ENCODE measurements at places on chromosomes 3 and 15.

DNA sequence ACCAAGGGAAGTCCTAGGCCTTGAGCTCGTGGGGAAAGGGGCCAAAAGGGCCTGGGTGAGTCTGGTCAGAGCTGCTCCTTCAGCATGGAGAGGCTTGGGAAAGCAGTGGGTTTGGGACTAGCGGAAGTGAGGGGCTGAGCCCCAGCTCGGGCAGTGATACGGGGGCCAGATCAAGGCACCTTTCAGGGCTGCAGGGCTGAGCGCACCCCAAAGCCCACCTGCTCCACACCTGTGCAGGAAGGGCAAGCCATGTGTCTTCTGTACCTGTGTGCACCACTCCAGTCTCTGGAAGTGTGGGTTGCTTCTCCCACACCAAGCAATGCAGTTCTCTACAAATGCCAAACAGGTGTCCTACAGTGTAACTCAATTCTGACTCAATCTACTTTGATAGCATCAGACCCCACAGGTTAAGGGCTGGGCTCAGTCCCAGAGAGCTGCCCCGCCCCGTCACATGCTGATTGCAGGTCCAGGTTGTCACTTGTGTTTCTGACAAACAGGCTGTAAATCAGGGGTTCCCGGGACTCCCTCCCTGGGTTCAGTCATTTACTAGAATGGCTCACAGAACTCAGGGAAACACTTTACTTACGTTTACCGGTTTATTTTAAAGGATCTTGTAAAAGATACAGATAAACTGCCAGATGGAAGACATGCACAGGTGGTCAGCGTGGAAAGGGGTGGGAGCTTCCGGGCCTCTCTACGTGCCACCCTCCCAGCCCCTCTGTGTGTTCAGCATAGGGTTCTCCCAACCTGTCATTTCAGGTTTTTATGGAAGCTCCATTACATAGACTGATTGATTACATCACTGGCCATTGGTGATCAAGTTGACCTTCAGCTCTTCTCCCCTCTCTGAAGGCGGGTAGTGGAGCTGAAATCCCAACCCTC, 28.8 kb upstream of the KLF13 start:
- DNase-seq = no peak

DNA sequence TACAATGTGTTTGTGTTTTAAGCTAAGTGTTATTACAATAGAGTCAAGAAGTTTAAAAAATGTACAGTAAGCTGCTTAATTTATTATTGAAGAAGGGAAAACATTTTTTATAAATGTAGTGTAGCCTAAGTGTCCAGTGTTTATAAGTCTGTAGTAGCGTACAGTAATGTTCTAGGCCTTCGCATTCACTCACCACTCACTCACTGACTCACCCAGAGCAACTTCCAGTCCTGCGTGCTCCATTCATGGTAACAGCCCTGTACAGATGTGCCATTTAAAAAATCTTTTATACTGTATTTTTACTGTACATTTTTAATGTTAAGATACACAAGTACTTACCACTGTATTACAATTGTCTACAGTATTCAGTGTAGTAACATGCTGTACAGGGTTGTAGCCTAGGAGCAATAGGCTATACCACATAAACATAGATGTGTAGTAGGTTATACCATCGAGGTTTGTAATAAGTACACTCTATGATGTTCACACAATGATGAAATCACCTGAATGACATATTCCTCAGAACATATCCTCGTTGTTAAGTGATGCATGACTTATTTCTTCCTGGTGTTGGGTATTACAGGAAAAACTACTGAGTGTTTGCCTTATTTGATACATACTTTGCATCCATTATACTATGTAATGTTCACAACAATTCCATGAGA, 156.6 kb upstream of the NUDT16 start:
- no peak for DNase-seq

DNA sequence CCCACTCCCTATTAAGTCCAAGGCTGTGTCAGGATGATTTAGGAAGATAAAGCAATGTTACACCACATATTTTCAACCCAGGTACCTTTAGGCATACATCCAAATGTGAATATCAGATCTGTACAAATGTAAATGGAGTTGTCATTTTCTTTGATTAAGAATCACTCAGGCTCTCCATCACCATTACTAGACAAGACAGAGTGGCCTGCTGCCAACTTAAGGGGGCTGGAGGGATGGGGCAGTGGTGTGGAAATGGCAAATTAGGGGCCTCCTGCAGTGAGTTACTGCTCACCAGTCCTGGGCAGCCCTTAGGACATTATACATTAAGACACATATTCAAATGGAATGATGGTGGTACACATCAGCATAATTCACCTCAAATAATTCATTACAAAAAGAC, 211.0 kb downstream of the TNIK start:
- no peak for DNase-seq

DNA sequence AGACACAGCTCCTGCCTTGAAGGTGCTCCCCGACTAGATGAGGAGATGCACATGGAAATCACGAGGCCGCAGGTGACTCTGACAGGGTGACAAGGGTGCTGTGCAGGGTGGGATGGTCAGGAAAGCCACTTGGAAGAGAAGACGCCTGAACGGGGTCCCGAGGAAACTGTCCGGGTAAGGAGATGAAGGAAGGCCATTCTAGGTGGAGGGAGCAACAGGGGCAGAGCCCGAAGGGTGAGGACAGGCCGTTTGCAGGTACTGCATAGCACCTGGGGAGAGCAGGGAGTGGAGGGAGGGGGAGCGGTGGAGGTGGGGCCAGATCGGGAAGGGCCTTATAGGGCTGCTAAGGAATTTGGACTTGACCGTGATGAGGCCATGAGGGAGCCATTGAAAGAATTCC, 105.6 kb upstream of the DLG1 start:
- DNase-seq = no peak

DNA sequence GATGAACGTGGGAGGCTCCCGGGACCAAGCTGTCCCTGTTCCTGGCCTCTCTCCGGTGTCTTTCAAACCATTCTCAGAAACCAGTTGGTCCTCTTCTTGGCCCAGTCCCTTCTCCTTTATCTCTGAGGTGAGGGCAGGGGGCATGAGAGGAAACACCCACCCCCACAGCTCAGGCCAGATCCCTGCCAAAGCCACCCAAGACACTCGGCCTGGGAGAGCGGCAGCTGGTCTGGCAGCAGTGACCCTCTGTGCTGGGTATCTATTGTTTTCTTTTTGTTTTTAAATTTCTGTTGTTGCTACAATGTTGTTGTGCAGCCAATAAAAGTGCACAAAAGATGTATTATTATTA, 27.3 kb downstream of the ACSBG1 start:
- no peak for DNase-seq

- DNase-seq = no peak
These were observed 207.1 kb downstream of the TP63 start for GRCh38 chr3:189838291-189838690.

GRCh38 chr3:125470671-125471070, 49.3 kb downstream of the SNX4 start:
- DNase-seq = no peak

DNA sequence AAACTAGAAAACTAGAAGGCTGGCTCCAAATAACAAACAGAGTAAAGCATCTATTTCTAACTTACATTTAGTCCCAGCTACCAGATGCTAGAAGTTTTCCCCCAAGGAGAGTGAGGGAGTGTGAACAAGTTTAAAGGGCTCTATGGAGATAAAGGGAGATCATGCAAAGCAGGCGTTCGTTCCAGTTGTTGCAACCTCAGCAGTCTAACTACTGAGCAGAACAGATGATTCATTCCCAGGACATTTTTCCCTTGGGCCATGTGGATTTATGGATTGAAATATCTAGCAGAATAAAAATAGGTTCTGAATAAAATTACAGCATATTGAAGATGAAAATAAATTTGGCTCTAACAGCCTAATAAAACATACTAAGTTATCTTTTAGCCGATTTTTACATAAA, 154.8 kb upstream of the TTC14 start:
- no peak for DNase-seq

DNA sequence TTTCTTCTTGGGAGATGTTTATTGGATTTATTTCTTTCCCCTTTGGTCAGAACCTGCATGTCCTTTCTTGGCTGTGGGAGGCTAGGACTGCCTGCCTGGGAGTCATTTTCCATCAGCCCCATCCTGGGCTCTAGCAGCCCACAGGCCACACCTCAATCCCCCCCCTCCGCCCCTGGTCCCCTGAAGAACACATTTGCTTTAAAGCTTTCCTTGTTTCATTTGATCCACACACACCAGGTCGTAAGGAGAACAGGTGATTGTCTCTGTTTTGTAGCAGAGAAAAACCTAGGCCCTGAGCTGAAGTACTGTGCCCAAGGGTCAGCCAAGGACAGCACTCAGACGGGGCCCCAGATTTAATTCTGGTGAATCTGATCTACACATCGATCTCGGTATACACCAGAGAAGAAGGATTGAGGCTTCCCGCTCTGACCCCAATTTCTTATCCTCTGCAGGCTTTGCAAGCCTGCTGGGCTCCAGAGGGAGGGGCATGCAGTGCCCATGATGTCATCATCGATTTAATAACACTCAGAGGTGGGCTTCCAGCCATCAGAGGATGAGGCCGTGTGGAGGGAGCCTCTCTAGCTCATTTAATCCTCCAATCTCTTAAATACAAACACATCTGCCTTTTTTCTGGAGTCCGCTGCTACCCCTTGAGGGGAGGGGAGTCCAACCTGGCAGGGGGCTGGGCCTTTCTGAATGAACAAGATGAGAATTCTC, 1.7 kb upstream of the CLN6 start:
- no peak for DNase-seq

GRCh38 chr3:137150825-137151224, 193.0 kb downstream of the IL20RB start:
- DNase-seq = no peak

DNA sequence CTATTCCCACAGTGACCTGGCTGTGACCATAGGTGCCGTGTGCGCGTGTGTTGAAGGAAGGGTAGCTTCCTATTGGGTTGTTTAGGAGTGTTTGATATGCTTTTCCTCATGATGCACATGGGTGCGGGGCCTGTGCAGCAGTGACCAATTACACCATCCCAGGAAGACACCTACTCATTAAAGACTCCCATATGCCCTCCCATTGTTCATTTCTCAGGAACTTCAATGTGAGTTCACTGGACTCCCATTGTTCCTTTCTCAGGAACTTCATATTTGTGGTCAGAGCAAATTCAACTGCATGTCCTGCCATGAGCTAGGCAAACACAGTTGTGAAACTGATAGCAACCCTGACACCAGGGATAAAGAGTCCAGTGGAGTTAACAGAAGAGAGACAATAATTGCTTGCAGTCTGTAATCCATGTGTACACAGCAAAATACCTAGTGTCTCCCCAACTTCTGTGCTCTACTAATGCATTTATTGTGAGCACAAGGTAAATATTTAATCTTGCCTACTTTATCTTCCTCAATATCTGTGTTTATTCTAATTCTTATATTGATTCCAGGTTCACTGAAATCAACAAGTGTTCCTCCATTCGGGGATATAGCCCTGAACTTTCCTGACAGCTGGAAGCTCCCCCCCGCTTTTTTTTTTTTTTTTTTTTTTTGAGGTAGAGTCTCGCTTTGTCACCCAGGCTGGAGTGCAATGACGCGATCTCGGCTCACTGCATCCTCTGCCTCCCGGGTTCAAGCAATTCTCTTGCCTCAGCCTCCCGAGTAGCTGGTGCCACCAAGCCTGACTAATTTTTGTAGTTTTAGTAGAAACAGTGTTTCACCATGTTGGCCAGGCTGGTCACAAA, 57.5 kb upstream of the GCNT3 start:
- DNase-seq = no peak

DNA sequence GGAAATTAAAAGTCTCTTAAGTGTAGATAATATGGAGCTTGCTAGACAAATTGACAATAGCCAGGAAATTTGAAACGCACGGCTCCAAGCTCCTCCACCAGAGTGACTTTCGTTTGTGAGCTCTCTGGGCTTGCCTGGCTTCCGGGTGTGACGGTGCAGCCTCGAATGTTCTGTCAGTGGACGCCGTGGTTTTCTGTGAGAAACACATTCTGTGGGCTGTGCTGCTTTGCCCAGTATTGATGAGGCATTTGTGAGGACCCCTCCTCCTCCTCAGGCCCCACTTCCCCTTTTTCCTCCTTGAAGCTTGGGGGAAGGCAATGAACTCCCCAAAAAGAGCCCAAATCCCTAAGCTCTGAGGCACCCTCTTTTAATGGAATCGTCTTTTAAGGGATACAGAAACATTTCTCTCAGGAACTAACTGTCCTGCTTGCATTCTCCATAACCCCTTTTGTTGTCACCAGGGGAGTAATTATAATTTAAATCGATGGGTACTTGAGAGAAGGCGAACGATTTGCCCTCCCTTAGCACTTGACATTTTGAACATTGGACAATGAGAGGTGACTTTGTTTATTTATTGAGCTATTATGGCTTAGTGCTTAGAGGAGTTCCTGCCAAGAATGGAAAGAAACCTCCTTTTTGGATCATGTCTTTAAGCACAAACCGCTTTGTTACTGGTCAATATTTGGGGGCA, 40.8 kb downstream of the POLR2M start:
- no peak for DNase-seq

DNA sequence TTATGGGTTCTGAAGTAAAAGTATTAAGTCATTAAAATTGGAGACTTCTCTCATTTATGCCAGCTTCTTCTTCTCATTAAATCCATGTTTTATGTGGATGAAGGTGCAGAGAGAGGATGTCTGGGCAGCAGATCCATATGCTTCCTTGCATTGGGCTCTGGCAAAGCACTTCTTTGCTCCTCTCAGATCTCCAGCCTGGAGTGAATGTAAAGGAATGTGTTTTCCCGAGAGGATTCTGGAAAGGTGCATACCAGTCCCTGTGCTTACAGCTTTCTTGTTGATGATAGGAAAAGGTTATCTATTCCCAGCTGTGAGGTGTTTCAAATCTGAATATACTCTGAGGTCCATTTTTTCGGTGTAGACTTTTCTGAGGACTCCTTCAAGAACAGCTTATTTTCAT, 79.9 kb upstream of the PEX5L start:
- DNase-seq = no peak

- no peak for DNase-seq
These were observed 11.4 kb downstream of the LMOD3 start for GRCh38 chr3:69110941-69111546.

DNA sequence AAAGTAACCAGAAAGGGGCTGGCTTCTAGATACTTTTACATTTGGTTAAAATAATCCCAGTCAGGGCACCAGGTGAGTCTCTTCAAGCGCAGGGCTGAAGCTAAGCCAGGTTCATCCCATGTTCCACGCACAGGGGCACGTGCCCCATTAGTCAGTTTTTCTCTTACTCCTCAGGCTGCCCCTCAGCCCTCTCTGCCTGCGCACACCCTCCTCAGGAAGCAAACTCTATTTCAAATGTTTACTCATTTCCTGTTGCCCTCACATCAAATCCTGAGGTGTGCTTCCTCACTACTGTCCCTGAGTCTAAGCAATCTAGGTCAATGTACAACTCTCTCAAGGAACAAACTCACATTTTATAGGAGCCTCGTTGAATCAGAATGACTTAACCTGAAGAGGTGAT, 48.5 kb downstream of the THBS1 start:
- DNase-seq = no peak

- no peak for DNase-seq
These were observed 25.6 kb upstream of the GPR171 start for GRCh38 chr3:151228666-151229040.

All from activated CD4-positive, CD25-positive, alpha-beta regulatory T cell (primary cell).